SHP77 treated with DMSO at 0.1 percent for 48 hours (cell line): ENCODE measurements at places on chromosomes 6 and 20.
A peak's percentile ranks its signal among the peaks of the same experiment; 100 is the strongest.

- no peak for DNase-seq
Measured at GRCh38 chr20:37868851-37869333, 34.0 kb upstream of the VSTM2L start.

GRCh38 chr6:24231438-24231977 is 105.5 kb downstream of the NRSN1 start:
- no peak for DNase-seq

GRCh38 chr6:21201187-21201586 is 392.4 kb upstream of the SOX4 start:
- no peak for DNase-seq

- no peak for DNase-seq
Measured at GRCh38 chr20:48802647-48803046, 25.2 kb downstream of the PREX1 start.

- DNase-seq, result peak; percentile 46
Measured at GRCh38 chr6:110629153-110629552, 152.7 kb upstream of the SLC22A16 start.

DNA sequence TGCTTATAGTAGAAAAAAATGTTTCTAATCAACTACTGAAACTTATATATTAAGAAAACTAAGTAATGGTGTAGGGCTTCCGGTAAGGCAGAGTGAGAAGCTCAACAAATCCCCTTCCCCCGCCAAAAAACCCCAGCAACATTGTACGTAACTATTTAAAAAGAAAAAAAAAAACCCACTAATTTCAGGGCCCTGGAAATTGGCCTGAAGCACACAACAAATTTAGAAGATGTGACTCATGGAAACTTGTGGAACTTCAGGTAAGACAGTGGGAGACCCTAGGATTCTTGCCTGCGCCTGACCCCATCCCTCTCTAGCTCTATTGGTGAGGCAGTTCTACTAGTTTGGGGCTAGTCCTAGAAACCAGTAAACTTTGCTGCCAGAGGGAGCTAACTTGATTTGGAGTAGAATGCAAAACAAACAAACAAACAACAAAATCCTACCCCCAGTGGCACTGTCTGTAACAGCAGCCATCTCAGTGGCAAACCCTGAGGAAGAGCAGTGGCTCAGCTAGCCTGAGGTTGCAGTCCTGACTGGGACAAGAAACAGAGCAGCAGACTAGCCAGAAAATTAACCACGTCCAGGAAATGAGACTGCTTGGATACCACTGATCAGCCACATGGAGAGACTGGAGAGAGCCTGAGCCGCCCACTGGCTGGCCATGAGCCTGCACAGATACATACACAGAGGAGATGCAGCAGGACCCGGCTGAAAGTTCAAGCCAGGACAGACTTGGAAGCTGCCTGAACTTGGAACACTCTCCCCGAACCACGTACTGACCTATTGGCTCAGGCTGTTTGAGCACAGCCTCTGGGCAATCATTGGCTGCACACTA is 135.1 kb downstream of the TBXT start:
- DNase-seq, result no peak

DNA sequence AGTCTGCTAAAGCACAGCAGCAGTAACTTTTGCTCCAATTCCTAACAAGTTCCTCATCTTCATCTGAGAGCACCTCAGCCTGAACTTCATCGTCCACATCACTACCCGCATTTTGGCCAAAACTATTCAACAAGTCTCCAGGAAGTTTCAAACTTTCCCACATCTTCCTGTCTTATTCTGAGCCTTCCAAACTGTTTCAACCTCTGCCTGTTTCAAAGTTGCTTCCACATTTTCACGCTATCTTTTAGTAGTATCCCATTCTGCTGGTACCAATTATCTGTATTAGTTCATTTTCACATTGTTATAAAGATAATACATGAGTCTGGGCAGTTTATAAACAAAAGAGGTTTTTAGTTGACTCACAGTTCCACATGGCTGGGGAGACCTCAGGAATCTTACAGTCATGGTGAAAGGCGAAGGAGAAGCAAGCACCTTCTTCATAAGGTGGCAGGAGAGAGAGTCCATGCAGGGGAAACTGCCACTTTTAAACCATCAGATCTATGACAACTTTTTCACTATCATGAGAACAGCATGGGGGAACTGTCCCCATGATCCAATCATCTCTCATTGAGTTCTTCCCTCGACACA is 99.4 kb upstream of the GRIK2 start:
- no peak for DNase-seq

- DNase-seq, result no peak
Measured at GRCh38 chr20:63284544-63284949, 8.4 kb upstream of the COL20A1 start.

- no peak for DNase-seq
Measured at GRCh38 chr20:227439-228105, 514 bp downstream of the DEFB129 start.

DNA sequence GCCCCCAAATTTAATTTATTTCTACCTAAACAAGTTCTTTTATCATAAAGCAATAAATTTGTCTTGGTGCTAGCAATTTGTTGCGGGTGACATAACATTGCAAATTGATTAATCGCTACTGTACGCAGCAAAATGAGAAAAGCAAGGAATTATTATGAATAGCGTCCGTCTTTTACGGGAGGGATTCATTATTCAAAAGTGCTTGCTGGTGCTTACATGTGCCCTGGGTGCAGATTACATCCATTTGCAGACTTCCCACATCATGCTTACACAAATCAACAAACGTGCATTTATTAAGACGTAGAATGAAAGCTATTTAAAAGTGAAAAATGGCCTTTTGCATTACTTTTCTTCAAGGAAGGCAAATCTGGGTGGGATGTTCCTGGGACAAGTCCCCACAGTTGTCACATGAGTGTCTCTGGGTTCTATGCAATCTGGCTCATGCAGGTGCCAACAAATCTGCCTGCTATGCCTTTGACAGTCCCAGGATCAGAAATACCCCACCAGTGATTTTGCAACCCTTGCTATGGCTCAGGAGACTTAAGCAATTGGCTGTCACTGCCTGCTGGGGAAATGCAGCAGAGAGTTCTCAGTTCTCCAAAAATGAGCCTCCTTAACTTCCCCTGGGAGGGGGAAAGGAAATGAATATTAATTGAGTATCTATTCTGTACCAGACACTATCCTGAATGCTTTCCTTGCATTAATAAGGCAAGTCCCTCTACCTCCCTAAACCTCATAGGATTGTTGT is 30.1 kb upstream of the MAFB start:
- DNase-seq, result no peak

DNA sequence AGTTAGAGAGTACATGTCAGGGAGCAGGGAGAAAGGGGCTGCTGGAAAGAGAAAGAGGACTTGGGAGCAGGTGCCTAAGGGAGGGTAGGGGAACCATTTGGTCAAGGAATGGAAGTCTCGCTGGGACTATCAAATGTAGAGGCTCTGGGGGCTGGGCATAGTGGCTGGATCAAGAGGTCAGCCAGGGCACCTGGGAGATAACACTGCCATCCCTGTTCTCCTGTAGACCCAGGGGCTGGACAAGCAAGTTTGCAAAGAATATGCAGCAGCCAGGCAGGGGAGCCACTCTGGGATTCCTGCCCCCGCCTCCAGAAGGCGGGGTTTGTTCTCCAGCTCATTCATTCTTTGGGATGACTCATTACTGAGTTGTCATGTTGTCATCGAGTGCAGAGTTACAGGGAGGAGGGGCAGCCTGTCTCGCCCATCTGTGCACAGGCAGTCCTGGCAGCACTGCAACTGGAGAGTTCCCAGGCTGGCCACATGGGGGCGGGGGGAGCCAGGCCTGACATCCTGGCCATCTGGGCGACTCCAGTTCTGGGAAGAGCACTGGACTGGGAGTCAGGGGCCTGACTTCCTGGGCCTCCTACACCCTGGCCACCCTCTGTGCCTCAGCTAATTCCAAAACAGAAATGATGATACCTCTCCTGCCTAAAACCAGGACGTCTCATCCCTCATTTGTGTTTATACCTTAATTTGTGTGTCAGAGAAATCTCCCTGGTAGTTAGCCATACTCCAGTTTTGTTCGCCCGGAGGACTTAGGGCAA is 28.2 kb upstream of the ZFAND3 start:
- peak; percentile 80 for DNase-seq

DNA sequence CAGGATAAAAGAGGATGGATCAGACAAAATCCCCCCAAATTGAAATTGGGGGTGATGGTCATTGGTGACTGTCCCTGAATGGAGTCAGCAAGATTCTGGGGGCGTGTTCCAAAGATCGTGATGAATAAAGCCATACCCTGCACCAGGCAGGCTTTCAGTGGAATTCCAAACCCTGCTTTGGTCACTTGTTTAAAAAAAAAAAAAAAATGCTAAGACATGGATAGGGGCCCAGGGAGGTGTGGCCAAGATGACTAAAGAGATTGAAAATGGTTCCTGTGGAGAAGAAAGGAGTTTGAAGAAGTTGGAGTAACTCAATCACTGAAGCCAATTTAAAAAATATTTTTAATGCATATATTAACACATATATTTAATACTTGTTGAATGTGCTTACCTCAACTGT is 161.4 kb upstream of the KCNG1 start:
- DNase-seq, result no peak

GRCh38 chr6:70673601-70674000 is 5.9 kb downstream of the SMAP1 start:
- DNase-seq, result no peak

DNA sequence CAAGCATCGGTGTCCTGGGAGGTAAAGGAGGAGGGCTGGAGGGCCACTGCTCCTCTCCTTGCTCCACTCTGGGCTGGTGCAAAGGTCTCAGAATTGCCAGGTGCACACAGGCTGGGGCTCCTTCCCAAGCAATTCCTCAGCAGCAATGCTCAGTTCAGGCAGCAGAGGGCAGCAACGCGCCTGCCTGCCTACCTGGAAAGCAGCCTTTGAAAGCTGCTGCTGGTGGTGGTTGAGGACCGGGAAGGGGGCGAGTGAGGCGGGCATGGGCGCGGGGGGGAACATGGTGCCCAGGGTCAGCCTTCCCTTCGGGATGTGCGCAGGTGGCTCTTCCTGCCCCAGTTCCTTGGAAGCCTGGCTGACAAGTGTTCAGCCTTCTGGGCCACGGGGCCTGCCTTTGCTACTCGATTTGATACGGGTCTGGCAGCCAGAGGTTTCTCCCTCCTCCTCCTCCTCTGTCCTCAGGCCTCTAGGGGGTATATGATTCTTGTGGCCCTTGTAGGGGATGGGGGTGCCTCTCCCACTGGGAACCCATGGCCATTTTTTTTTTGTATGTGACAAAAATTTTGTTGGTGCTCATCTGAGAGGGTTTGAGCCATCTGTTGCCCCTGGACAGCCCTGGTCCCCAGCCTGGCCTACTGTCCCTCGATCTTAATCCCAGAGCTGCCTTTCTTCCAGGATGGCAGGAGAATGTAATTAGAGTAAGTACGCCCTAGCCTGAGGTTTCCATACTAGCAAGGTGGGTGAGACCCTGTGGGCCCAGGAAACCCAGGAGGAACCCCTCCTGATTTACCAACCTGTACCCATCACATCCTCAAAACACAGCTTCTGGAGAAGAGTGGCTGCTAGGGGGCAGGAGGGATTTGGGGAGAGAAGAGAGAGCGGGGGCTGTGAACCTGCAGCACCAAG is 20.1 kb downstream of the MRPS18A start:
- DNase-seq, result peak; percentile 60

DNA sequence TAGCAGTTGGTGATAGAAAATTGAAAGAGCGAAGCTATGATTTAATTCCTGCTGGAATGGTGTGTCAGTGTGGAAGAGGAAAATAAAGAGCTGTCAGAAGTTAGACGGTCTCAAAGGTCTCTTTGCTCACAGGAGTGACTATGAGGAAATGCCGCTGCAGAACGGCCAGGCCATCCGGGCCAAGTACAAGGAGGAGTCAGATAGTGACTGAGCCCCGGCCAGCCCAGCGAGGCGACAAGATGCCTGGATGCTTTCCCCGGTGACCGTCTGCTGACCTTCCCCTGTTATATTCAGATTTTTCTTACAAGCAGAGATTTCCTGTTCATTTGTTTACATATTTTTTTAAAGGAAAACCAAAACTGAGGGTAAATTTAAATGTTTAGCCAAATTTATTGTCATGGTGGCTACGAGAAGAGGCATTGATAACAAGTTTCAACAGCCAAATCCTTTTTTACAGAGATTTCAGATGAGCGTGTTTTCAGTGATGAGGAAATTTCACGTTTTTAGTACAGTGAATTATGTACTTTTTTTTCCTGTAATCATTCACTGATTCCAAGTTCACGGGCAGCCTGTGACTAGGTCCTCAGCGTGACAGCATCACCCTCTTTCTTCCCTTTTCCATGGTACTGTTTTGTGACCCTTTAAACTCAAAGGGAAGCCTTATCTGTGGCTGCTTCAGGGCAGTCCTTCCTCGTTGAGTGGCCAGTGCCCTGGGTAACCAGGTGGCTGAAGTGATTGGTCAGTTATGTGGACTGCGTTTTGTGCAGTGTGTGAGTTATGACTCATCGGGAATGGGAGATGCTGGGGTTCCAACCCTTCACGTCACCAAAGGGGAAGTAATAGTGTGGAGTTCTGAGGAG is 12.6 kb downstream of the DYNLT1 start:
- no peak for DNase-seq

DNA sequence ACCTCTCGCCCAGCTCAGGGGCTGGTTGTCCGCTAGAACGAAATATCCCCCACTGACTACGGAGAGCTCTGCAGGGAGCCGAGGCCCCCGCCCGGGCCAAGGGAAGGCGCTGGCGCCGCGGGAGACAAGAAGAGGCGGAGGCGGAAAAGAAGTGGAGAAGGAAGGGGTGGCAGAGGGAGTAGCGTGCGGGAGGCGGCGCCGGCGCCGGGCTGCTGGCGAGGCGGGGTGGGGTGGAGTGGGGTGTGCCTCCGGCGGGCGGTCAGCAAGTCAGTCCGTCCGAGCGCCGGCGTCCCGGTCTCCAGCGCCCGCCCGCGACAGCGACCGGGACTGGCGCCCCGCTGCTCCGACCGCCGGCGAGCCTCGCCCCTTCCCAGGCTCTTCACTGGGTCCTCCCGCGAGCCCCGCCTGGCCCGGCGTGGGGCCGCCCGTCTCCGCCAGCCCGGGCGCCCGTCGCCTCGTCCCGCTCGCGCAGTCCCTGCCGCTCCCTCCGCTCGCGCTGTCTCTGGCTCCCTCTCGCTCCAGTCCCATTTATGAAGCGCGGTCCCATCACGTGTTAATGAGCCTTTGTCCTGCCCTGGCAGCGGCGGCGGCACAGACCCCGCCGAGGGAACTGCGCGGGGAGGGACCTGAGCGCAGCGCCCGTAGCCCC is at the start of gene CNR1:
Gene CNR1 (minus strand): TSS at position 504 of the 649 bp plus-strand sequence. CDS start 21,073 bp downstream, outside the sequence.
- no peak for DNase-seq

GRCh38 chr6:133820208-133820607 is 68.7 kb upstream of the TCF21 start:
- no peak for DNase-seq

DNA sequence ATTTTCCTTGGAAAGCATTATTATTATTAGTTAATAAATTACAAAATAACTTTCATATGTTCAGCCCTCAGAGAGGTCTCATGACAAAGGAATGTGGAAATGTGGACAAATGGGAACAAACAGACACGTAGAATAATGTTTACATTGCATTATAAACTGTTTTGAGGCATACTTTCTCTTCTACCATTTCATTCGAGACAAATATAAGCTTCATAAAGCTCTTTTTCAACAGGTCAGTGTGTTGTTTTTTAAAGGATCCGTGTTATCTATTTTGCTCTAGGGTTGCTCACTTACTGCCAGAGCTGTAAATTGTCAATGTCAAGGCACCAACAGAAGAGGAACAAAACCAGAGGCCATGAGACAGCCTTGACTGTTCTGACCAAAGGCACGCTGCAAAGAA is 256.8 kb downstream of the PHACTR1 start:
- DNase-seq, result no peak
